ENCODE measurements at places on chromosomes 6 and 20.

DNA sequence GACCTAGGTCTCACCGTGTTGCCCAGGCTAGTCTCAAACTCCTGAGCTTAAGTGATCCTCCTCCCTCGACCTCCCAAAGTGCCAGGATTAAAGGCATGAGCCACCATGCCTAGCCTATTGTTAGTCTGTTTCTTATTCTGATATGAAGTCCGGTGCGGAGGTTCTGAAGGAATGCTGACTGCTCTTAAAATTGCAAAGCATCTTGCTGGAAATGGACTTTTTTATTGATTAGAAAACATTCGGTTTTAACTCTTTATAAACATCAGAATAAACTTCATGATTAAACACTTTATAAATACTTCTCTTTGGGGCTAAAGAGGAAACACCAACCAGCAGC is 3.2 kb downstream of the TNFAIP3 start:
- DNase-seq, result no peak

DNA sequence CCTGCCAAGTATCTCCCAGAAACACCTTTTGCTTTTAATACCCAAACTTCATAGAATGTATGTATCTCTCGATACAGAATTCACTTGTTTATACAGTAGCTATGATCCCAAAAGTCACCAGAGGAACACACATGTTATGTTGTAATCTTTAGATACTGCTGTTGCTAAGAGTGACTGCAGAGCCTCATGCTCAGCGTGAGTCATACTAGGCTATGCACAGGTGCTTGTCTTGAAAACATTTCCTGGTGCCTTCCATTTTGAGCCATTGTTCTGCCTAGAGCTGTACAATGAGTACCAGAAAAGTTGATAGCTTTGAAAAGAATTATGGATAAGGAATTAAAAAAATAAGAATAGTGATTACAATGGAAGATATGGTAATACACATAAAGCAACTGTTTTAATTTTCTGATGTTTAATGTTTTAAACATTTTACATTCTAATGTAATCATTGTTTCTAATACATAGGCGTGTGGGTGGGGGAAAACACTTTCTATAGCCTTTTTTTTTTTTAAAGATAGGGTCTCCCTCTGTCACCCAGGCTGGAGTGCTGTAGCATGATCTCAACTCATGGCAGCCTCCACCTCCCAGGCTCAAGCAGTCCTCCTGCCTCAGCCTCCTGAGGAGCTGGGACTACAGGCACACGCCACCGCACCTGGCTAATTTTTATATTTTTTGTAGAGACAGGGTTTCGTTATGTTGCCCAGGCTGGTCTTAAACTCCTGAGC is 79.4 kb downstream of the CD24 start:
- no peak for DNase-seq

DNA sequence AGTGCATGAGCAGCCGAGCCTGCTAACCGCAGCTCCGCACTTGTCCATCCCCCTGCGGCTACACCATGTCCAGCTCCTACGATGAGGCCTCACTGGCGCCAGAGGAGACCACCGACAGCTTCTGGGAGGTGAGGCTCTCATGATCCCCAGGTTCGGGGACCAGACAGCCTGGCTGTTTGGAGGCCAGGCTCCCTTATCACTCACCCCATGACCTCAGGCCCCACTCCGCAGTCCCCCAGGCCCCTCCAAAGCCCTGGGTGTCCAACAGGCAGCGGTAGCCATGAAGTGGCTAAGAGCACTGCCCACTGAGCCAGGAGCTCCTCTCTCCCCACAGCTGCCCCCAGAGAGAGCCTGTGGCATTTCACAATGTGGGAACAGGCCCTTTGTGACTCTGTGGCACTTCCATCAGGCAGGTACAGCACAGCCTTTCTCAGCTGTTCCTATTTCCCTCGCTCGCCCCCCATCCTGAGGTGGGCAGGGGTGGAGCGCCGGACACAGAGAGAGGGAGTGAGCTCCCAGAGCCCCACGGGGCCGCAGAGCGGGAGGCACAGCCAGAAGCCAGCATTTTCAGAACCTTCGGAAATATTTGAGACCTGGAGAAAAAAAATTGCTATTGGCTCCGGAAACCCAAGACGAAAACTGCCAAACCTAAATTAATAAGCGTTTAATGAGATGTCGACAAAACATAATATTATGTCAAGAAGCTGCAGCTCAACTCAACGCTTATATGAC is 29.7 kb downstream of the SPDEF start:
- no peak for DNase-seq

- DNase-seq, result no peak
Measured at GRCh38 chr20:13883425-13883824, 98.6 kb downstream of the NDUFAF5 start.

GRCh38 chr20:49871391-49871948 is 43.9 kb downstream of the SPATA2 start:
- DNase-seq, result no peak

DNA sequence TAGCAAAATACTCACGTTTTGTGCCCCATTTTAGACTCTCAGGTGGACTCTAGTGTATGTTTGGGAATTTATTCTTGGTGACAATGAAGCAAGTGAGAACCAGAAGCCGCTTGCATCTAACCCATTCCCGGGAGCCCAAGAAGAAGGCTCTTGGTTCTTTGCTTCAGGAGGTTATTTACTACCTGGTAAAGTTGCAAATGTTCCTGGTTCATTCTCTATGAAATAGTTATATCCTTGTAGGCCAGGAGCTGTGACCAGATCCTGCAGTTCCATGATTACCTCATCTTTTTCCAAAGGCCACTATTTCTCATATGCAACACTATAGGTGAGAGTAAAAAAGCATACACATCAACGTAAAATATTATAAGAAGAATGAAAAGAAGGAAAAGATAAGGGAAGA is 60.9 kb upstream of the FABP7 start:
- no peak for DNase-seq

DNA sequence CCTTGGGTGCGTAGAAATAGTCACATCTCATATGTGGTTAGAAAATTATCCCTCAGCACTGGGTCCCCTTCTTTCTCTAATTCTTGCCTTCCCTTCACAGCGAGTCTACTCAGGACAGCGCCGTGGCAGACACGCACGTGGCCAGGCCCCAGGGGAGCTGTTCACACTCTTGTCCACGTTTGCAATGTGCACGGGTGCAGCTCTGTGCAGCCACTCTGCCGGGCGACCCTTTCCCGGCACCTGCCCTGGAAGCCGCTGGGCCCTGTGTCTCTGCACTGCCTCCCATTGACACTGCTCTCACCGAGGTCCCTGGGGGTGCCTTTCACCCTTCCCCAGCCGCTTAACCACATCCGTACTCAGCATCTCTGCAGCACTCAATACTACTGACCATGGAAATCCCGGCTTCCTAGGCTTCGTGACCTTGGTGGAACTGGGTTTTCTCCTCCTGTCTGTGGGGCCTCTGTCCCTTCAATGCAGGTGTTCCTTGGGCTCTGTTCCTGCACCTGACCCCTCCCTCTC is 104.9 kb downstream of the DACT2 start:
- no peak for DNase-seq

DNA sequence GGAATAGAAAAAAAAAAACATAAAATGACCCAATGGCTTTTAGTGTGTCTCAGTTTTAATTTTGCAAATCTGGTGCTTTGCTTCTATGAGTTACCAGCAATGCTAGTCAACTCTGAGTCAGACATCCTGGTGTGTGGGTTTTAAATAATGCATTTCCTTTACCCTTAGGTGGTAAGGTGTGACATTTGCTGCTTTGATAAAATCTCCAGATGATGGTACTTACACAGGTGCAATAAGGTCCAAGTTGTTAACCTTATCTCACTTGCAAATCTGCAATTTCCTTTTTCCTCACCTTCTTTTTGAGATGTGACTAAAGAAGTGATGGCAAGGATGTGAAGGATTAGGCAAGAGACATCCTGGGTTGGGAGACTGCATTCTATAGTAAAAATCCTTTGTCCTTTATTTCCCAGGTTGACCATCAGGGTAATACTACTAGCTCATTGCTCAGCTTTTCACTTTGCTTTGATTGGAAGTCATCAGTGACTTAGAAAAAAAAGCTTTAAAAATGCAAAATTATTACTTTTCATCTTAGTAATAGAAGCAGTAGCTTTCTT is 818.5 kb upstream of the FLRT3 start:
- no peak for DNase-seq

- no peak for DNase-seq
Measured at GRCh38 chr6:53647462-53648094, 18.0 kb downstream of the KLHL31 start.

DNA sequence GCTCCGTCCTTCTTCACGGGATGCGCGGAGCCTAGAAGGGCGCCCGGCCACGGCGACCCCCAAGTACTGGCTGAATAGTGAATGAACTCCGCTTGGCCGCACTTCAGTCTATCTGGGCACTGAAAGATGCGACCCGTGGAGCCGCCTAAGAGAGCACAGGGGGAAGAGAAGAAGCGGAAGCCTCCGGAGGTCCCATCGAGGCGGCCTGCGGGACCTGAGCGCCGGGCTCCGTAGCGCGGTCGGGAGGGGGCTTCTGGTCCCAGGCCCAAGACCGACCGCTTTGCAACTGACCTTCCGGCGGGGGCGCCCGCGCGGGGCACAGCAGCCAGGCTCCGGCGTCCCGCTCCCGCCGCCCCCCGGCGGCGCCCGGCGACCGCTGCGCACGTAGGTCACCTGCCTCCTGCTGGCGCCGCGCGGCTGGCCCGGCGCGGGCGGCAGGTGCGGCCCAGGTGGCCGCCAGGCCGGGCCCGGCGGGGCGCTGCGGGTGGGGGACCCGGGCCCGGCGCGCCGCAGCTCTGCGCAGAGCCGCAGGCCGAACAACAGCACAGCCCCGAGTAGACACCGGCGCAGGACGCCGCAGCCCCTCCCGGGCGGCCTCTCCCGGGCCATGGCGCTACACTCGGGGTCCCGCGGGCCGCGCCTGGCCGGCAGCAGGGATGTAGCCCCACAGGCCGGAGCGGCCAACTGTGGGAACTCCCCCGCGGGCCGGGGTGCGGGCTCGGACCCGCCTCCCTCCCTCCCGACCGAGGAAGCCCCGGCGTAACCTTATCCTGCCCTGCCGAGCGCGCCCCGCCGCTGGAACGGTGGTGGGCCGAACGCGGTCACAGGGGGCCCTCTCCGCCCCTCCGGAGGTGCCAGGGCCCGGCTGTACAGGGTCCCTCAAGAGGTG is at the start of gene METTL24:
Gene METTL24, minus strand, starts transcription at position 686 of the 889 bp plus-strand sequence. Its CDS starts 77 bp downstream, at position 609.
- no peak for DNase-seq

GRCh38 chr20:45866454-45866853 is 9.0 kb downstream of the ZSWIM3 start:
- no peak for DNase-seq

GRCh38 chr20:23143098-23143497 is 57.0 kb upstream of the CD93 start:
- no peak for DNase-seq

DNA sequence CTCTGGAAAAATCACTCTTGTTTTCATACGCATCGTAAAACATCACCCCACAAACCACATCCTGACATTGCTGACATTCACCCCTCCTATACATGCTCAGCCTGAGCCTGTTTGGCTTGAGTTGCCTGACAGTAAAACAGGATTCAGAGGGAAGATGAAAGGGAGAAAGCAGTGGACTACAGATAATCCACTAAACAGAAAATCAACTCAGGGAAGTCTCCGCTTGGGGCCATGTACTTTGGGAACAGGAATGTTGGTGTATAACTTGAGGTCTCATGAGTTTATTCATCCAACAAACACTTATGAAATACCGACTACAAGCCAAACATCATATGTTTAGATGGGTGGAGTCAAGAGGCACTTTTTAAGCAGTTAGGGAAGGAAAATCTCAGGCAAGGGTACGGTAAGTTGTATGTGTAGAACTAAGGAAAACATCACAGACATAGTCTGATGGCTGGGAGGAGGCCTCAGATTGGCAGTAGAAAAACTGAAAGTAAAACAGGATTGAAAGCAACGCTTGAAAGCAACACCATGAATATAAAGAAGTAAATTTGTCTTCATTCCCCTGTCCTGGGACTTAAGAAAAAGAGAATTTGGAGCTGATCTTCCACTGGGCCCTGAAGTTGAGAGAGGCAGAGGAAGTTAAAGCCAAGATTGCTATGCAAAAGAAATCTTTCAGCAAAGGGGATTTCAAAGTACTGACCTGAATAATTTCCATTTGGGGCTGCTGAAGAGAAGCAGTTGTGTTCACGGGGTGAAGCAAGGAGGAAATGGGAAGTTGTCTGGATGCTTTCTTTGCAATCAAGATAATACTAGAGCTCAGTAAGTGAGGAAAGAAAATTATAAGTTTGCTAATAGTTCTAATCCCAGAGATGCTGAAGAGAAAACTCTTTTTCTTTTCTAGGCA is 28.8 kb downstream of the PDE7B start:
- DNase-seq, result no peak

DNA sequence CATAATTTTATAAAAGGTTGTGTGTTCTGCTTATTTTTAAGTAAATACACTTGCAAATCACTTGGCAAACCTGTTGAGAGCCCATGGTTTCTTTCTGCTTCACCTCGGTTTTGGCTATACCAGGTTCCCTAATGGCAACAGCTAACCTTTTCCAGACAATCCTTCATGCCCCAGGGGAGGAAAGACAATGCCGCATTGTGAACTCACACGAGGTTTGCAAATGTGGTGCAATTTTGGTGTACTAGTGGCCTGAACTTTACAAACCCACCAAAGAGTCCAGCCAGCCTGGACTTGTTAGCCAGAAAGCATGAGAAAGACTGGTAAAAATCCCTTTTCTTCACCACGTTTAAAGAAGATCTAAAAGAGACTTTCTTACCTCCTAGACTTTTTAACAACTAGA is 84.8 kb upstream of the SOX4 start:
- no peak for DNase-seq

DNA sequence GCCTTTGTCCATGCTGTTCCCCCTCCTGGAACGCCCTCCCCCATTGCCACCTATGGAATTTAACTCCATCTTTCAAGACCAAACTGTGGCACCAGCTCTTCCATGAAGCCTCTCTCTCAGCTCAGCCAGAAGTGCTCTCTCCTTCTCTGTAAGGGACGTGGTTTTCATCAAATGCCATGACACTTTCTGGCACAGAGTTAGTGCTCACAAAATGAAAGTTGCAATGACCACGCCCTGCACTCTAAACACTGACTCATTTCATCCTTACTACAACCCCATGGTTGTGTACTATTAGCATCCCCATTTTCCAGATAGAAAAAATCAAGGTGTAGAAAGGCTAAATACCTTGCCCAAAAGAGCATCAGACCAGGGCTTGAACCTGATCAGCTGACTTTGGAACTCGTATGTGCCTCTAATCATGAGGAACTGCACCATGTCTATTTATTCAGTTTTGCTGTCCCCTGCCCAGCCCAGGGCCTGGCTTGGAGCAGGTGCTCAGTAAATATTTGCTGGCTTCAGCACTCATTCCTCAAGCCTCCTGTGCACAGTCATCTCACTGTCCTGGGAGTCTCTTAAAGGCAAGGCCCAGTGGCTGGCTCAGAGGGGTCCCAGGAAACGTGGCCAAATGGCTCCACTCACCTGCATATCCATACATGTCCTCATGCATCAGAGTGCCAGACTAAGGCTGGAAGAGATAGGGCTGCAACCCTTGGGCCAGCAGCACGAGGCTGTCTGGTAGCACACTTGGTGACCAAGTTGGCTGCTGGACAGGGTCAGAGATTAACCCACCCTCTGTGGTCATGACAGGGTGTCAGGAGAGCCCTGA is 77.9 kb downstream of the MRPL14 start:
- no peak for DNase-seq

GRCh38 chr20:15278041-15278440 is 940.6 kb upstream of the FLRT3 start:
- no peak for DNase-seq

- no peak for DNase-seq
Measured at GRCh38 chr6:131831392-131831791, 23.6 kb downstream of the ENPP1 start.
